ENCODE measurements at places on chromosomes 5 and 9. TPM values are rescaled to one million over a fixed set of nuclear protein-coding genes. Genes with fewer than 3 reads are reported as not detected.

CCDC171 gene
- 0.33 TPM for total RNA-seq

WHRN gene
- total RNA-seq, result 7.4 TPM

TPPP gene
- 5.4 TPM for total RNA-seq

ADAMTS19 gene
- not detected for total RNA-seq

OLFML2A gene
- total RNA-seq, result 34.4 TPM

PRRX2 gene
- total RNA-seq, result 5.6 TPM

TNFSF8 gene
- not detected for total RNA-seq

Measured in A549 treated with dexamethasone at 1 μM for 4 hours (cell line).